ENCODE measurements at places on chromosomes 1 and 21.

DNA sequence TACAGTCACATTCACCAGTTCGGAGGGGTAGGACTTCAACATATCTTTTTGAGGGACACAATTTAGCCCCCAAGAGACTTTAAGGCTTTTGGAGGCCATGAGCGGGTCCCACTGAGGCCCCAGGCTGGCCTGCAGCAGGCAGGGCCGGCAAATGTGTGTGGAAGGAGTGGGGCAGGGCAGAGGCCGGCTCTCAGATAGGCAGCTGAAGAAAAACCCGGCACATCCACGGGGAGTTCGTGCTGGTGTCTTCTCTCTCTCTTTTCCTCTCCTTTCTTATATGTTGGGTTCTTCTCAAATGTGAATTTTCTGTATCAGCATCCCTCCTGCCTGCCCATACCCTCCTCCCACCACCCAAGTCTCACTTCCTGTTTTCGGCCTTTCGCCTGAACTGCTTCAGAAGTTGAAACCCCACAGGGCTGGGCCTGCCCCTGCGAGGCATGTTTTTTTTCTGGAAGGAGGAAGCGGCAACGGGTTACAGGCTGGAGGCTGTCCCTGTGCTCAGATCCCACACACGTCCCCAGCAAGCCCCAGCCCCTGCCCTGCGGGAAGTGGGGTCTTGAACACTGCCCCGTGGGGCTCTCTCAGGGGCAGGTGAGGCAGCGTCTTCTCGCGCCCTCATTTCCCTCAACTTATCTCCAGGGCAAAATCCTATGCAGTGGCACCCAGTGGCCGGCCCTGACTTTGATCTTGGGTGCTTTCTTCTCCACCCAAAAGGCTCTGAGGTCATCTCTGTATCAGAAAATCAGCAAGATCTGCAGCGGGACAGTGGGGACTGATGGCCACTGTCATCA, 9.7 kb upstream of the UMODL1 start:
- DNase-seq = peak; percentile 96

DNA sequence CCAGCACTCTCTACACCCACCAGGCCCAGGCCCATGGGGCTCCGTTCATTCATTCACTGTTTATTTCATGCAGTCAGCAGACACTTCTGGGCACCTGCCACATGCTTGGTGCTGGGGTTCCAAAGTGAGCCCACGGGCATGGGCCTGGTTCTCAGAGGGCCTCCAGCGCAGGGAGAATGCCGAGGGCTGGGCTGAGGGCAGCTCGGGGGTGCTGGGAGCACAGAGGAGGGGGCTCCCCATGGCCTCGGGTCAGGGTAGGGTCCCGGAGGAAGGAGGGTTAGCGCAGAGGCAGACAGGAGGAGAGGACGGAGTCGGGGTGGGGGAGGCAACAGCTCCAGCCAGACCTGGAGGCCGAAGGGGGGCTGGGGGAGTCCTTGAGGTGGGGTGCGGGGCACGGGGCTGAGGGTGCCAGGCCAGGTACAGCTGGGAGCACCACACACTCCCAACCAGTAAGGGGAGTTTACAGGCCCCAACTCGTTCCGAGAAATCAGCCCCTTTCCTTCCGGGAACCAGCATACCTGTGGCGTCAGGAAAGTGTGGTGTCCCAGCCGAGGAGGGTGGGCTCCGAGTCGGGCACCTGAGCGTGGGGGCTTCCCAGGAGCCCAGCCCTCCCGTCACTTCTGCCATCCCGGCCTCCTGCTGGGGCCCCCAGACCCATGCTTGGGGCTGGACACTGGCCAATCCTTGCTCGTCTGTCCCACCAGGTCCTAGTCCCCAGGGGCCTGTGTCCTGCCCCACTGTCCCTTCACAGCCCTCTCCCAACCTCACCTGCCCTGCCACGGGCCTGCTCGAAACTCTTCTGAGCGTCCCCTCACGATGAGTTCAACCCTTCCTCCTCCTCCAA, 10.8 kb downstream of the ARHGEF16 start:
- no peak for DNase-seq

GRCh38 chr1:10832703-10833102, 36.3 kb upstream of the CASZ1 start:
- no peak for DNase-seq

- DNase-seq = peak; percentile 40
These were observed 745 bp downstream of the MAGI3 start for GRCh38 chr1:113390871-113391648.

DNA sequence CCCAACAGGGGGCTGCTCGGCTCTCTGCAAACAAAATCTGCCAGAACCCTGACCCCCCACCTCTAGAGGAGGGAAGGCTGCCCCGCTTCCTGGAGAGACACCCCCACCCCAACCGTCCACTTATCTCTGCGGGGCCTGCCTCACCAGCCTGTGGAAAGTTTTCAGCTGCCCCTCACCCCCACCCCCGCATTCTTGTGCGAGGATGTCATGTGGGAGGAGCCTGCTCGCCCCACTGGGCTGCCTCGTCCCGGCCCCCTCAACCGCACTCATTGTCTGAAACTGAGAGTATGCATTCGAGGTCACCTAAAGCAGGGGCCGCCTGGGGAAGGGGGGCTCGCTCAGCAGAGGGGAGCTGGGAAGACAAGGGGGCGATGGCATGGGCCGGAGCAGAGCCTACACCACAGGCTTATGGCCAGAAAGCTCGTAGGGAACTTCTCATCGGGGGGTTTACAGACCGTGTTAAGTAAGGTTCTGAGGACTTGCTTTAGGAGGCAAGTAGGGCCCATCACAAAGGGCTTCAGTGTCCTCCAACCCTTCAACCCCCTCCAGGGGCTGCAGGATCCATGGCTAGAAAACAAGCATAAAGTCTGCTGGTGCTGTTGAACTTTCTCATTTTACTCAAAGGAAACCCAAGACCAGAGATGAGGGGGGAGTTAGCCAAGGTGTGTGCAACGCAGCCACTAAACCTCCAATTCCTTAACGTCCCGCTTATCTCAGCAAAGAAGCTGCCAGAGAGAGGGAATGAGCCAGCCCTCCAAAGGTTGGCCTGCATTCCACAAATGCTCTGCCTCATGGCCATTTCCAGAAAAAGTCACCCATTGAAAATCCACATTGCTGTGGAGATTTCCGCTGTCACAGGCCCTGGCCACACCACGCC, 9.4 kb downstream of the EPHA2 start:
- no peak for DNase-seq

Measured in MM.1S (cell line).